ENCODE measurements at places on chromosomes 4 and X.

DNA sequence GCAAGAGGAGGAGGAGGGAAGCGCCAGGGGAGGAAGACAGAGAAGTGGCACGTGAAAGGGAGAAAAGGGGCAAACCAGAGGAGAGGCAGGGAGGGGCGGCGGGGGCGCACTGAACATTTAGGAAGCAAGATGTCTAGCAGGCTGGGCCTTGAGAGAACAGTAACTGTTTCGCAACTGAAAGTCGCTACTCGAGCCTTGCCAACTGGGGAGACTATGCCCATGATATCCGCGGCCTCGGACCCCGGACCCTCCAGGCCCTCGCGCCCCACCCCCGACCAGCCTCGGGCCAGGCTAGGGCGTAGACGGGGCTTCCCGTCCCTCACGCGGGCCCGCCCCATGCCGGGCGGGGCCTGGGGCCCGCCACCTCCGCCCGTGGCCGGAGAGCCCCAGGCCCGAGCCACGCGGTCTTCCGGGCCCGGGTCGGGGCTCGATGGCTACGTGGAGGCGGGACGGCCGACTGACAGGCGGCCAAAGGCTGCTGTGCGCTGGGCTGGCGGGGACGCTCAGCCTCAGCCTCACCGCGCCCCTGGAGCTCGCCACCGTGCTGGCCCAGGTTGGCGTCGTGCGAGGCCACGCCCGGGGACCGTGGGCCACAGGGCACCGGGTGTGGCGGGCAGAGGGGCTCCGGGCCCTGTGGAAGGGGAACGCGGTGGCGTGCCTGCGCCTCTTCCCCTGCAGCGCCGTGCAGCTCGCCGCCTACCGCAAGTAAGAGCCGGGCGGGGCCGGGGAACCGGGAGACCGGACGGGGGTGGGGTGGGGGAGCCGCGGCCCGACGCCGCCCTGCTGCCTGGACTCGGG is at the start of gene SLC25A43:
Gene SLC25A43 (plus strand): TSS at position 363 of the 798 bp plus-strand sequence. CDS start 68 bp downstream, at position 431.
- no peak for DNase-seq

DNA sequence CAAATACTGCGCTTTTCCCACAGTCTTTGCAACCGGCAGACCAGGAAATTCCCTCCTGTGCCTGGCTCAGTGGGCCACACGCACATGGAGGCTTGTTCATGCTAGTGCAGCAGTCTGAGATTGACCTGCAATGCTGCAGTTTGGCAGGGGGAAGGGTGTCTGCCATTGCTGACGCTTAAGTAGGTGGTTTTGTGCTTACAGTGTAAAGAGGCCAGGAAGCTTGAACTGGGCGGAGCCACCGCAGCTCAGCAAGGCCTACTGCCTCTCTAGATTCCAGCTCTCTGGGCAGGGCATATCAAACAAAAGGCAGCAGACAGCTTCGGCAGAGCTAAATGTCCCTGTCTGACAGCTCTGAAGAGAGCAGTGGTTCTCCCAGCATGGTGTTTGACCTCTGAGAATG is 390.5 kb upstream of the TECRL start:
- DNase-seq: peak; percentile 10

GRCh38 chrX:77277911-77278310 is 169.3 kb upstream of the FGF16 start:
- DNase-seq: no peak

DNA sequence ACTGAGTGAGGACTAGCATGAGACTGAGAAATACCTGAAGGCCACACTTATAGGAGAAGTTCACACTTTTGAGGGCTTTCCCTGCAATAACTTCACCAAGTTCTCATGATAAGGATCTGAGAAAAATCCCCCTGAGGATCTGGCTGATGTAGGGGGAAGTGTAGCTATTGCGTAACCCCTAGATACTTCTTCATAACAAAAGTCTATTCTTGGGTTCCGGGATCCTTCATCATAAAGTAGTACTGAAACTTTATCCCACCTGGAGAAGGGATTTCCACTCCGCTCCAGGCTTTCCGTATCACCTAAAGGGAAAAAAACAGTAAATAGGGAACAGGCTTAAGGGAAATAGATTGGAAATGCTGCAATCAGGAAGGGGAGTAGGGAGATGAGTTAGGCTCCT is 13.3 kb downstream of the USP27X start:
- DNase-seq: no peak

DNA sequence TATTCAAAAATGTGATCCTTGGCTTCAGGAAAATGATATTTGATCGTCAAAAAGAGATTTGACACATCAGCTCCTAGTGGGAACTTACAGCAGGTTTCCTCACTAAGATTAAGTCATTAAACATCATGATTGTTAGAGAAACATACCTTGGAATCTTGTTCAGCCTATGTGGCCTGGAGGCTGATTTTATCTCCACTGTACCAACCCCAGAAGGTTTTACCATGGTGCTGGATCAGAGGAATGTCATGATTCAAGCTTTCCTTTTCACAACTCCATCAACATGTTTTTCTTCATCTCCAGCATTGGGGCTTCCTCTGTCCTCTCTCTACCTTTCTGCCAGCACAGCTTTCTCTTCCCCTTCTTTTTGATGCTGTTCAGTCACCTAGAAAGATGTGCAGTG is 68.4 kb upstream of the MID1IP1 start:
- no peak for DNase-seq

DNA sequence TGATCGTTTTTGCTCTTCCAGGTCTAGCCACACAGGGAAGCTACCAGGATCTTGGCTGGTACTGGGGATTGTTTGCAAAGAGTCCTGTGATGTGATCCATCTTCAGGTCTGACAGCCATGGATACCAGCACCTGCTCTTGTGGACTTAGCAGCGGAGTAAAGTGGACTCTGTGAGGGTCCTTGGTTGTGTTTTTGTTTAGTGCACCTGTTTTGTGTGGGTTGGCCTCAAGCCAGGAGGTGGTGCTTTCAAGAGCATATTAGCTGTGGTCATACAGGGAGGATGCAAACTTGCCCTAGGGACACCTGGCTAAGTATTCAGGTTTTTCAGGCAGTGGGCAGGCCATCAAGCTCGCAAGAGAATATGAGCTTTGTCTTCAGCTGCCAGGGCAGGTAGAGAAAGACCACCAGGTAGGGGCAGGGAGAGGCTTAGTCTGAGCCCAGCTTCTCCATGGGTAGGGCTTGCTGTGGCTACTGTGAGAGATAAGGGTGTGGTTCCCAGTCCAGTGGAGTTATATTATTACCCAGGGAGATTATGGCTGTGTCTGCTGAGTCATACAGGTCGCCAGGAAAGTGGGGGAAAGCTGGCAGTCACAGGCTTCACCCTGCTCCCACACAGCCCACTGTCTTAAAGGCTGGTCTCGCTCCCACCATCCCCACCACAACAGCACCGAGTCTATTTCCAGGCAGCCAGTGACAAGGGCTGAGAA is 293.7 kb downstream of the PCDH18 start:
- DNase-seq: peak; percentile 52

GRCh38 chr4:33134366-33134765 is 2414.2 kb downstream of the PCDH7 start:
- DNase-seq: no peak

DNA sequence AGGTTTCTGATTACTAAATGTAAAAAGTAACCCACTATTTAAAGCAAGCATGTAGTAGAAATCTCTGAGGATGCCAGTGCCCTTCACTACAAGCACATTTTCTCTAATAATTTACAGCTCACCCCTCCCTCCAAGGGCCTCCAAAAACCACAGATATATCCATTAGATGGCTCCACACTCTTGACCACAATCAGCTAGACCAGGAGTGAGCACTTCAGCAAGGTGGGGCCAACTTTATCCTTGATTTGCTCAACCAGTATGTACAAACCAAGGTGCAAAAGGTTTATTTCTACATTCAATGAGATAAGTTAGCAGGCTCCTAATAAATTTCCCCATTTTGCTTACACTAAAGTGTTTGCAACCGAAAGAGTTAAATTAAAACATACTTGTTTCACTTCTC is 35.8 kb downstream of the RFC1 start:
- DNase-seq: no peak

- no peak for DNase-seq
Measured at GRCh38 chr4:56674984-56675383, 6.1 kb downstream of the HOPX start.

GRCh38 chr4:99815597-99816011 is 1.0 kb upstream of the DAPP1 start:
- no peak for DNase-seq

DNA sequence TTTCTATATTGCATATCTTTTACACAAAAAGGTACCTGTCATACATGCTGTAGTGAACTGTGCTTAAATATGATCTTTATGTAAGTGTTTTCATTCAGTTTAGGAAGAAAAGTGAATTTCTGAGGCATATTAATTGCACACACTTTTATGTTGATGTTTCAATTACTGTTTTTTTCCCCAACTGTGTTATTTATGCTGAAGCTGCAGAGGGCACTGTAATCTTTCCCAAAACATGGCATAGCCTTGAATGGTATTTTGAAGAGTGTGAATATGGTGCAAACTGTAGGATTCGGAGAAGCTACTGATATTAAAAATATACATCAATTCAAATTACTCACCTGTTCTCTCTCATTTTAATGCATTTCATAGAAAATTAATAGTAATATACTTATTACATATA is 6.0 kb upstream of the CENPE start:
- DNase-seq: no peak

Measured in NCI-H187 (cell line).